Stimulated activated CD4-positive, alpha-beta T cell treated with anti-CD3 and anti-CD28 coated beads, Interleukin-15, amount 100 ng/mL, for 1 hour (primary cell): ENCODE measurements at places on chromosomes 6 and 20.

- no peak for DNase-seq
Measured at GRCh38 chr6:31592396-31592771, 422 bp downstream of the NCR3 start.

DNA sequence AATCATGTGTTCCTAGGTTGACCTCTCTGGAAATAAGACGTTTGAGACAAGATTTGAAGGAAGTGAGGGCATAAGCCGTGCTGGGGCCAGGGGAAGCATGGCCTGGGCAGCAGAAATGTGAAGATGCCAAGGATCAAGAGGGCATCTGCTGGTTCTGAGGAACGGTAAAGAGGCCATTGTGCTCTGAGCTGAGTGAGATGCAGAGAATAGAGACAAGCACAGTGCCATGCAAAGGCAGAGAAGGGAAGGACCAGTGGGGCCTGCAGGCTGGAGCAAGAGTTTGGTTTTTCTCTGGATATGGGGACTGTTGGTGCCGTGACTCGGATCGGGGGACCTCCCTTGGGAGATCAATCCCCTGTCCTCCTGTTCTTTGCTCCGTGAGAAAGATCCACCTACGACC is 50.8 kb downstream of the SMPDL3A start:
- DNase-seq = no peak

DNA sequence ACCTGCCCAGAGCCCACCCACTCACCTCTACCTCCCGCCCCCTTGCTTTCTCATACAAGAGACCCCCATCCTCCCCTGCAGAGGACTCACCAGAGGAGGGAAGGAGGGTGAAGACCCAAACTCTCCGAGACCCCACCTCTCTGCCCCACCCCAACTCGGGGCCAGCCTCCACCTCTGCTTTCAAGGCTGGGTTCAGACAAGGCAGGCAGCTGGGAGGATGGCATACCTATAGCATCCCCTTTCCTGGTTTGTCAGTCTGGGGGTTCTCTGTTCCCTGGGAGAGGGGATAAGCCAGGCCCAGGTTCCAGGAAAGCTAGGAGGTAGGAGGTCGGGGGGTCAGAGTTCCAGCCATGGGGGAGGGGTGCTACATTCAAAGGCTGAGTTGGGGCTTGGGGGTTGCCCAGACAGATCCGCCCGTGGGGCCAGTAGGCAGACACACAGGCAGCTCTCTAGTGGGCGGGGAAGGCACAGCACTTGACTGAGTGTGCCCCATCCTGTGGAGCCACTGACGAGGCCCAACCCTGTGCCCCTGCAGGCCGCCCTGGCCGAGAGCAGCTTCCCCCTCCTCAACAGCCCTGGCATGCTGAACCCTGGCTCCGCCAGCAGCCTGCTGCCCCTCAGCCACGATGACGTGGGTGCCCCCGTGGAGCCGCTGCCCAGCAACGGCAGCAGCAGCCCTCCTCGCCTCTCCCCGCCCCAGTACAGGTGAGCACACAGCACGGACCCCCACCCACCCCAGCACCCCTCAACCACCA is 40.8 kb upstream of the MDFI start:
- no peak for DNase-seq

DNA sequence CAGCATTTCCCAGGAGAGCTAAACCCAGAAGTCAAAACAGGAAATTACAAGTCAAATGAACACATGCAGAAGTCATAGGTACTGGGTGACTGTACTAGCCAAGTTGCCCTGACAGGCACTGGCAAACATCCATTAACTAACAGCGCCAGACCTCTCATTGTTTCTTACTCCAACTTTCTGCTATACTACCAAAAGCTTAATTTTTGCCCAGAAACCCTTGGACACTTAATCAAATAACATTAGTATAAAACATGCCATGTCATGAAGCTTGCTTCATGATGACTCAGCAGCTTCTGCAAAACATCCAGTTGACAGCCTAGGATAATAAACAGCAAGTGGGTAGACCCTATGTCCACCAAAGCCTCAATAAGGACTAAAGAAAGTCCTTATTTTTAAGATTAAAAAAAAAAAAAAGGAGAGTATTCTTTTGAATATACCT is 3.5 kb downstream of the NUP153 start:
- no peak for DNase-seq

DNA sequence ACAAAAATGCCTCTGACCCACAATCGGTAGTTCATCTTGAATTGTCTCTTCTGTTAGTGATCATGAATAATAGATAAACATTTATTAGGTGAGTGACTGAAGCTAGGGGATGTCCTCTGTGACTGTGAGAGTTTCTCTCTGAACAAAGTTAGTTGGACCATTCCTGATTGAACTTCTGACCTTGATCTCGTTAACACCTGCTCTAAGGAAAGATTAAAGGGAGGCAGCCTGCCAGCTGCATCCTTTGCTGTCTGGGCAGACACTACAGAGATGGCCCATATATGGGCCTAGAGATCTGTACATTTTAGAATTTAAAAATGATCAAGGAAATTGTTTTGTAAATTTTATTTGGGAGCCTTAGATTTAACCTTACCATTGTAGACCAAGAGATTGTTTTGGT is 27.3 kb downstream of the MAPK14 start:
- no peak for DNase-seq

DNA sequence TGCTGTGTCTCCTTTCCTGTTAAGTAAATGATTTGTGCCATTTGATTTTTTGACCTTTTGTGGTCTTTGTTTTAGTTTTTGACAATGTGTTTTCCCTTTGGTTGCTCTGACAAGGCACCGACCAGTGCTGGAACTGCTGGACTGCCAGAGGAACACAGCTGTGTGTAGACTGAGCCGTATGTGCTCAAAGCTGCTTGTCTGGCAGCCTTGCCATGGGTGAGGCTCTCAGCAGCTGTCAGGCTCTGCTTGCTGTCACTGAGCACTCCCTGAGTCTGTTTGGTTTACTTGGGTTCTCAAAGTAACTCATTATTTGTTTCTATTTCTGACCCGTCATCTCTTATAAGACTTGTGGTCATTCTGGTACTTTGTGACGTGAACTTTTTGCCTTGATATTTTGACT is 15.1 kb upstream of the SNRPB start:
- no peak for DNase-seq

DNA sequence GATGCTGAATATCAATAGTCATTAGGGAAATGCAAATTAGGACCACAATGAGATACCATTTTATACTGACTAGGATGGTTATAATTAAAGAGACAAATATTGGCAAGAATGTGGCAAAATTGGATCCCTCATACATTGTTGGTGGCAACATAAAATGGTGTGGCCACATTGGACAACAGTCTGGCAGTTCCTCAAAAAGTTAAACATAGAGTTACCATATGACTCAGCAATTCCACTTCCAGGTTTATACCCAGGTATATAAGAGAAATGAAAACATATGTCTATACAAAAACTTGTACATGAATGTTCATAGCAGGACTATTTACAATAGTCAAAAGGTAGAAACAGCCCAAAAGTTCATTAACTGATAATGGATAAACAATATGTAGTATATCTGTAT is 2.0 kb upstream of the CRIP3 start:
- no peak for DNase-seq

DNA sequence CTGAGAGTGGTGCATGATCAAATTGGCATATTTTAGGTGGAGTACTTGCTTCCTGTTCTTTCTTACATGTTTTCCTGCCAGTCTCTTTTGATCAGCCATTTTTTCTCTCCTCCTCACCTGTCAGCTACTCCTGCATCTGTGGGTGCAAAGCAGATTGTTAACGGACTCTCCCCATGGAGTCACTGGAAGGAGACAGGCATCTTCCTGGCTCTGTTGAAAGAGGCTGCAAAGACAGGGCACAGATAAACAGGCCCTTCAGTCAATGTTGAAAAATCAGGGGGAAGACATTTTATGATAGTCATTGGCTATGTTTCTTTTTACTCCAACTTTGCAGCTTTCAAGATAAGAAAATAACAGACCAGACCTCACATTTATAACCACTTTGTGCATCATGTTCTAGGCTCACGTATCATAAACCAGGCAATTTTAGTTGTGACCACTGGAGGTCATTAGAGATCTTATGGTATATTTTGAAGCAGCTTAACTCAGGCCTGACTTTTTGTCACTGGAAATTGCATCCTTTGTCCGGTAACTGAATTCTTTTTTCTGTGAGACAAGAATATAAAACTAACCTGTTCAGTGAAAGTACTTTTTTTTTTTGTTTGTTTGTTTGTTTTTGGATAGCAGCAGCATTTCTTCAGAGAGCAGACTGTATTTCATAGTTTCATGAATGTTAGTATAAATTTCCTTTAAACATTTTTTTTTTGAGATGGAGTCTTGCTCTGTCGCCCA is 20.1 kb downstream of the ECT2L start:
- no peak for DNase-seq

DNA sequence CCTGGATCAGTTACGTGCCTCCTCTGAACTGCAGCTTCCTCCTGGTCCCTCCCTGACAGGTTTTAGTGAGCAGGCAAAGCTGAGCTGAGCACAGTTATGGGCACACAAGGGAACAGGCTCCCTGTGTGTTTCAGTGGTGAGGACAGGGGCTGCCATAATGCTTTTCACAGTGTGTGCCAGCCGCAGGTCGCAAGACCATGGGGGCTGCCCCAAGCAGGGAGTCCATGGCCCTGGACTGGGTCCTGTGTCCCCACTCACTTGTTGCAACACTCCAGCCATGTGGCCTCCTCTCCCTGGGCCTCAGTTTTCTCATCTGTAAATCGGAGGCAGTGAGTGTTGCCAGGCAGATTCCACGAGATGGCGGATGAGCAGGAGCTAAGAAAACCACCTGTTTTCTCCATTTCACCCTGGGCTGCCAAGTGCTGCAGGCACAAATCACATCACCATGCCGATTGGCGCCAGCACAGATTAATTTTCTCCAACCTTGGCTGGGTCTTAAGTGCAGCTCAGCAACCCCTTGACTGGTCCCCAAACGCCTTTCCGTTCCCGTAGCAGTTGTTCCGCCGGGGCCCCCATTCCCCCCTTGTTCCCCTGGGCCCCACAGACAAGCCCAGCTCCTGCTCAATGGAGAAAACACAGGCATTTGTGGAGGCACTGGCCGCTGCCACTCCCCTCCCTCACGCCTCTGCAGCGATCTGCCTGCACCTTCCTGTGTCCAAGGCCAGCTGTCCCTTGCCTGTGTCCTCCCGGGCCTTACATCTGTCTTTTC is 57.1 kb upstream of the NNAT start:
- DNase-seq = no peak

DNA sequence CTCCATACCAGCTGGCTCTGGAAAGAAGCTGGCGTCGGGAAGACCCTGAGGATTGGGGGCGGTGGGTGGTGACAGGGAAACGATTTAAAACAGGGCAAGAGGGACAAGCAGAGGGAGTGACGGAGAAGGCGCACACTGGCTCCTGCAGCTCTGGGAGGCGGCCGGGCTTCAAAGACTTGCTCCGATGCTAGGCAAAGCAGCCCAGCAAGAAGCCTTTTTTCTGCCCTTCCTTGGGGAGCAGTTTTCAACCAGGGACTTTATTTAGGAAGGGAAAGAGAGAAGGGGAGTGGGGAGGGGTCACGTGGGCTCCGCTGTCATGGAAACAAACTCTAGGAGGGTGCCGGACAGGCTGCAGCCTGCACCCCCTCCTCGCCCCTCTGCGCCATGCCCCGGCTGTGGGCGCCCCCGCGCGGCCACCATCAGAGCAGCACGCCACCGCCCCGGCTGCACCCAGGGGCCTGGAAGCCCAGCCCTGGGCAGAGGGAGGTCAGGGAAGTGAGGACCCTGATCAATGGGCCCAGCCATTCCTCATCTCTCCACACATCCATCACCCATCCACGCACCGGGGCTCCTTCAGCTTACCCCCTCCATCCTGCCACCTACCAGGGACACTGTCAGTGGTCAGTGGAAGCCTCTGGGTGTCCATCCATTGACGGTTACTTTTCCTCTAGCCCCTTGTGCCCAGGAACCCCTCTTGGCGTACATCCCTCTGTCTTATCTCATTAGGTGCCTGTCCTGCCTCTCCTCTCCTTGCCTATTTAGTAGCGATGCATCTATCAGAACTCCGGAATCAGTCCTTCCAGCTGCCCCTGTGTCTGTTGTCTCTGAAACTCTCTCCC is 66.6 kb upstream of the CCDC167 start:
- peak; percentile 74 for DNase-seq

GRCh38 chr6:67594366-67594765 is 1040.7 kb upstream of the ADGRB3 start:
- no peak for DNase-seq

- no peak for DNase-seq
Measured at GRCh38 chr6:57252975-57253374, 30.9 kb upstream of the RAB23 start.

DNA sequence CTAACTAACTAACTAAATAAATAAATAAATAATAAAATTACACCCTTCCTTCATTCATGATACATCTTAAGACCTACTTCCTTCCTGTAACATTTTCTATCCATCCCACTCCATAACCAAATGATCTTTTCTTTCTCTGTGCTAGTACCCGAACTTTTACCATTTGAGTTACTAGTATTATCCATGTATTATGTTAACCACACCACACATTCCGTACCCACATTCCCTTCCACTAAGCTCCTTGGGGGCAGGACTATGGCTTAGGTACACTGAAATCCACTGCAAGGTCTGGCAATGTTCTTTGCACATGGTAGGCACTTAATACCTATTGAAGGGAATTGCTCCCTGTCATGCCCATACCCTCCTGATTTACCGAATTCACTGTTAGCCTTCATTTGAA is 24.9 kb downstream of the REPS1 start:
- no peak for DNase-seq

- peak; percentile 27 for DNase-seq
Measured at GRCh38 chr6:106223300-106223930, 102.1 kb downstream of the ATG5 start.

- no peak for DNase-seq
Measured at GRCh38 chr6:19525673-19526072, 311.5 kb upstream of the ID4 start.

GRCh38 chr6:46772762-46773161 is 20.4 kb upstream of the MEP1A start:
- no peak for DNase-seq

- no peak for DNase-seq
Measured at GRCh38 chr6:129920103-129920798, 59.1 kb upstream of the TMEM244 start.

DNA sequence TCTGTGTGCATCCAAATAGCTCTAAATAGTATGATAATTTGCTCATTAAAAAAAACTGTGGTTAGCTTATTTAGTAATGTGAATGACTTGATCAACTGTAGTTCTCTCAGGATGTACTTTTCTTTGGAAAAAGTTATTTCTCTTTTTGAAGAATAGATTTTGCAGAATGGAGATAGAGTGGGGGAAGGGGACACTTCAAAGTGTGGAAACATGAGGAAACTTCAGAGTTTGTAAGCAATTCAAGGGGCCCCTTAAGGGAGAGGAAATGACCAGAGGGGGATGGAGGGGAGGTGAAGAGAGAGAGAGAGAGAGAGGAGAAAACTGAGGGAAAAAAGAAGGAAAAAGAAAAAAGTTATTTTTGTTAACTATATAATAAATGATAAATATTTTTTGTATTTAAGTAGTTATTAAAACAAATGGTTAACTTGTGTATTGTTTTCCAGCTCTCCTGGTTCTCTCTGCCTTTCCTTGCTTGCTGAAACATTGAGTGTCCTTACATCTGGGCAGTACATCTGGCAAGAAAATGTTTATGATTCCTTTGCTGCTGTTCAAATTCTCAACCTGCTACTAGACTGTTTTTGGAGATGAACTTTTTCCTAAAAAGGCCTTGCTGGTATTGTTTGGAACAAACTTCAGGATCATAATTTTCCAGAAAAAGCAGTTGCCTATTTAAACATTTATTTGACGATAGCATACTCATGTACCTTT is 497.5 kb upstream of the CITED2 start:
- DNase-seq = no peak
